ENCODE measurements at places on chromosomes 11 and 22.

GRCh38 chr22:35593891-35594470 is 23.1 kb downstream of the MB start:
- DNase-seq = no peak

- DNase-seq = no peak
Measured at GRCh38 chr22:32073823-32074380, 30.8 kb downstream of the SLC5A1 start.

DNA sequence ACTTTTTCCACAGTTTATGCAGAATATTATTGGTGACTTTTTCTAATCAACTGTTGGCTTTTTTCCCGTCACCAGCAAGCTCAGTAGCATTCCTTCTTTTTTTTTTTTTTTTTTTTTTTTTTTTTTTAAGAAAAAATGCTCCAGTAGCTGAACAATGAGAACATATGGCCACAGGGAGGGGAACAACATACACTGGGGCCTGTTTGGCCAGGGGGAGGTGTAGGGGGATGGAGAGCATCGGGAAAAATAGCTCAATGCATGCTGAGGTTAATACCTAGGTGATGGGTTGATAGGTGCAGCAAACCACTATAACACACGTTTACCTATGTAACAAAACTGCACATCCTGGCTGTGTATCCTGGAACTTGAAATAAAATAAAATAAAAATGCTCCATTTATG is 82.5 kb downstream of the ARHGAP42 start:
- no peak for DNase-seq

GRCh38 chr11:44627911-44628729 is 62.7 kb downstream of the CD82 start:
- DNase-seq = no peak

- DNase-seq = no peak
Measured at GRCh38 chr11:95883381-95883780, 40.5 kb downstream of the MTMR2 start.

DNA sequence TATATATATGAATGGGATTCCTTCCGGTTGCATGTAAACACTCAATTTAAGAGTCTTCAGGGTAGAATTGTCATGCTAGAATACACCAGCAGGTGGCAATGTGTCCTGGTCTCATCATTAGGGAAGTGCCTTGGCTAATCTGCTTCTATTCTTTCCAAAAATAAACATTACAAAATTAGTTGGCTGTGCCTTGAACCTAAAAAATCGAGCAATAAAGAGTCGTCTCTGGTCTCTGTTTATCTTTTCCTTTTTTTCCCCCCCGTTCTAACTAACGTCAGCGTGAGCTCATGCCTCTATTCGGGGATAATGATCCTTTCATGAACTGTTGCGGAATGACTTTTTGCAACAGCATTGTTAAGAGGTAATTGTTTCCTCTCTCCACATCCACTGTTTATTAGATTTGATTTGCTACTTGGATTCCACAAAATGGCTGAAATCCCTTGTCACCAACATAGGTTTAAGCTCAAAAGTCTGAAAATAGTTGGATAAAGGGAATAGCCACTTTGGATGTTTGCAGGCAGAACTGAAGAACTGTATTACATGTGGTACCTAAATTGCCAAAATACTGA is 1.2 kb upstream of the ARHGEF12 start:
- DNase-seq = peak; percentile 37

- DNase-seq = no peak
Measured at GRCh38 chr11:65435411-65435931, 12.9 kb downstream of the NEAT1 start.

GRCh38 chr11:128552783-128553661 is 34.3 kb downstream of the ETS1 start:
- DNase-seq = peak; percentile 60

DNA sequence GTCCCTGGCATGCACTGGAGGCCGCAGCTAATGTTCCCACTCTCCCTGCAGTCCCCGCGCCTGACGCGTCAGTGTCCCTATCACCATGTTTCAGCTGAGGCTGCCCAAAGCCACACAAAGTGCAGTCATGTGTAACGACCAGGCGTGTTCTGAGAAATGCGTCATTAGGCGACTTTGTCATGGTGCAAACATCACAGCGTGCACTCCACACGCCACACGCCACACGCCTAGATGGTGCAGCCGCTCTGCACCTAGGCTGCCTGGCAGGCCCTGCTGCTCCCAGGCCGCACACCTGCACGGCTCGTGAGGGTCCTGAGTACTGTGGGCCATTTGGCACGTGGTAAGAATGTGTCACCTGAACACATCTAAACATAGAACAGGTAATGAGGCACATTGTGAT is 2.4 kb downstream of the CRELD2 start:
- DNase-seq = no peak

DNA sequence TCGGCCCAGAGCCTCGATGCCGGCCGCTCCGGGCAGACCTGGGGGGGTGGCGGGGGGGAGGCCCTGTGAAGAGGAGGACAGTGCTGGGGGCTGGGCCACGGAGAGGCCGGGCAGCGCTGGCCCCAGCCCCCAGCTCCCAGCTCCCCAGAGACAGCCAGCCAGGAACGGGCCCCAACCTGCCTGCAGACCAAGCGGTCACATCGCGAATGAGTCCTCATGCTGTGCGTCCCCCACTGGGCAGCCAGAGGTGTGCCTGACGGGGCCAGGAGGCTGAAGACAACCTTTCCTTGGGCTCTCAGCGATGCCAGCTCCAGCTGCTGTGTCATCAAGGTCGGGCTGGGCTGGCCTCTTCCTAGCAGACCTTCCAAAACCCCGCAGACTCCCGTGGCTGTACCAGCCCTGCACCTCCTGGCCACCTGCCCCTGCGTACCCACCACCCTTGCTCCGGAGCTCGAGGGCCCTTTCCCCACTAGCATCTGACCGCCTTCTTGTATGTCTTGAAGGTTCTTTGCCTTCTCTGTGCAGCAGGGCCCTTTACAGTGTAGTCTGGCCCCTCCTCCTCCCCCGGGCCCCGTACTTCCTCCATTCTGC is 88.4 kb downstream of the CDKN1C start:
- no peak for DNase-seq

DNA sequence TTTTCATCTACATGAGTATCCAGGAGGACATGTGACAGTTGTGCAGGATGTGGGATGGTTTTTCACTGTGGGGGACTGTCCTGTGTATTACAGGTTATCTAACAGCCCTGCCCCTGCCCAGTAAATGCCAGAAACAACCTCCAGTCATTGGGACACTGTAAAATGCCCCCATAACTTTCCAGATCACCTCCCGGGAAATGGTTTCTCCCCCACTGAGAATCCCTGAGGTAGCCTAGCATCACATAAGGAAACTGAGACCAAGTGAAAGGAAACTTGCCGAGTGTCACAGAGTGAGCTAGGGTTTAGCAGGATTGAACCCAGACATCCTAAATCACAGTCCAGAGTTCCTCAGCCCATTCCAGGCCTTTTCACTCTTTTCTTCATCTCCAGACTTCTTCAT is 48.3 kb upstream of the SLC6A5 start:
- no peak for DNase-seq

- DNase-seq = no peak
Measured at GRCh38 chr11:128881221-128881620, 9.9 kb upstream of the KCNJ5 start.

DNA sequence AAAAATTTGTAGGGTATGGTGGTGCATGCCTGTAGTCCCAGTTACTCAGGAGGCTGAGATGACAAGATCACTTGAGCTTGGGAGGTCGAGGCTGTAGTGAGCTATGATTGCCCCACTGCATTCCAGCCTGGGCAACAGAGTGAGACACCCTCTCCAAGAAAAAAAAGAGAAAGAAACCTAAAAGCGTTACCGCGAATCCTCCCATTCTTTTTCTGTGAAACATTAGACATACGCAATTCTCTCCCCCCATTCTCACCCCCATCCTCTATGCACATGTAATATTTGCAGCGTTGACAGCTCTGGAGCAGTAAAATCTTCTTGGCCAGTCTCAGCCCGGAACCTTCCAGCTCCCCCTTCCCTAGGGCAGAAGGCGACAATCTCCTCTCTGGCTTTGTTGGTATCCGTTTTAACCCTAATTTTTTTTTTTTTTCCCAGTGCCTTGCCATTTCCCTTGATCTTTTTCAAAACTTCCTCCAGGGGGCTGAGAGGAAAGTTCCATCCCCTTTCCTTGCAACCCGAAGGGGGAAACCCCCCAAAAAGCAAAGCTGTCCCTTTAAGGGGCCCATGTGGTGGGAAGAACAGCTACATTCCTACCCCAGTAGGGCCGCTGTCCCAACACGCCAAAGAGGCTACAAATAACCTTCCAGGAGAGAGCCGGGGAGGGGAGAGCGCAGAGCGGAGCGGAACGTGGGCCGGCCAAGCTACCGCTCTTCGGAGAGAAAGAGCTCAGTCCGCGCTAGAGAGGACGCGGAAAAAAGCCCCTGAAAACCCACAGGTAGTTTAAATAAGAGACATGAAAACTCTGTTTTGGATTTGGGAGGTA is 1.9 kb downstream of the LRP4 start:
- DNase-seq = peak; percentile 43

- DNase-seq = peak; percentile 76
Measured at GRCh38 chr11:116791002-116791812, 472 bp downstream of the APOA5 start.

DNA sequence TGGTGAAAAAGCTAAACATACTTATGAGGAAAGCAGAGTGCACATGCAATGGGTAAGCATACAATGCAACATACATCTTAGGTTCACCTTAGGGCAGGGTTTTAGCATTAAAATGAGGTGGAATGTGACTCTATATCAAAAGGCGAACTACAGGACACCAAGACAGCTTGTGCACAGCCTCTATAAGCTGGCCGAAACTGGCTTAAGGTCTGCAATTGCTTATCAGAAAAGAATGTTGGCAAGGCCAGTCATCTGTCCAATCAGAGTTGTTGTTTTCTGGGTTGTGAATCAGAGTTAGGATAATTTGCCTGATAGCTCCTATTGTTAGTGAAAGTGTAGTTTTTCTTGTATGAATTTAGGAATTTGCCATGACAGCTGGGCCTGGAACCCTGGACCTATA is 76.5 kb downstream of the LRRC4C start:
- DNase-seq = no peak

- no peak for DNase-seq
Measured at GRCh38 chr11:116424615-116425261, 348.0 kb downstream of the BUD13 start.

GRCh38 chr11:102114032-102114431 is 3.8 kb downstream of the YAP1 start:
- DNase-seq = no peak

DNA sequence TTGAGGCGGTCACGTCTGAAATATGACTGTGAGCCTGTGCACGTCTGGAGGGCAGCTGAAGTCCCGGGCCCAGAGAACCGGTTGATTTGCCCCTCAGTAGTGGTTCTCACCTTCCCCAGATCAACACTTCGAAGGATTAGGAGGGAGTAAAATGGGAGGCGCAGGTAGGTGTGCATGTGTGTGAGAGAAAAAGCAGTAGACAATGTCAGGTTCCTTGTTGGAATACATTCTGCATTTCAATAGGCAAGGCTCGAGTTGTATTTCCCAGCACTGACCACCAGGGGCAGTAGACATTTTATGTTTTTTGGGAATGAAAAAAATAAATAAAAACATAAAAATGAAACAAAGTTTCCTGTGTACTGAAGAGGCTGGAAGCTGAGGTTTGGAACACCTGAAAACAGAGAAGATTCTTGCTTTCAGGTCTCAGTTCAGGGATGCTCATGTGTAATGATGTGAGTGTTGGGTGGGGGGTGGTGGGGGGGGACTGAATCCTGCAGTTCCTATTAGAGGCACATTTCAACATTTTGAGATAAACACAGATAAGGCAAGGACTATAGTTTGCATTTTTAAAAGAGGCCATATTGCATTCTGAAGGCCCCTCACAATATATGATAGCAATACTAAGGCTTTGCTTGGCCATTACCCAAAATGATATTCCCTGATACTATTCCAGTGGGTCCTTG is 333.9 kb downstream of the CADM1 start:
- DNase-seq = no peak

DNA sequence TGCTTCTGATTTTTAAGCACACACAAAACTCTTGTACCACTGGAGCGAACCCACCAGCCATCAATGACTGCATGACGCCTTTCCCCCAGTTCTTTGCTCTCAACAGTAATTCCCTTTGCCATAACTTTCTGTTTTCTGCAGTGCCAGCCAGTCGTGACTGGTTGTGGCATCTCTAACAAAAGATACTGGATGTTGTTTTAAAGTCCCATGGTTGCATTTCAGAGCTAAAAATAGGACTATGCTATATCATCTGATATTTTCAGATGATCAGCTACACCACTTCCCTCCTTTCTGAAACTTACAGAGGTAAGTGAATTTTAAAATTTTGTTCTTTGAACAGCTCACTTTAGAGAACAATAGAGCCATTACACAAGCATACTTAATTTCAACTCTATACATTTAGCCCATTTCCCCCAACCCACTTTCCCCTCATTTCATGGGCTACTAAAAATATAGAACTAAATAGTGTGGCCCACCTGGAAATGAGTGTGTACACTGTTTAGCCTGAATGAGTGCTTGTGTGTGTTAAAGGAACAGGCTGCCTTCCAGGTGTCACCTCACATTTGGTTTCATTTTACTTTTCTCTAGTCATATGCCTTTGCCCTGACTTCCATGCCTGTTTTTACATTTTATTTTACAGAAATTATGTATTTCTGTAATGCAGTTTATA is 136.9 kb upstream of the ZC3H12C start:
- DNase-seq = no peak

Data from GM12891 (cell line).